GDM1 (cell line): ENCODE measurements at places on chromosomes 12 and 14.
A peak's percentile ranks its signal among the peaks of the same experiment; 100 is the strongest.

- no peak for DNase-seq
Observed at GRCh38 chr14:97077687-97078086, 280.5 kb downstream of the VRK1 start.

- no peak for DNase-seq
Observed at GRCh38 chr14:76574416-76575095, 186.7 kb upstream of the VASH1 start.

DNA sequence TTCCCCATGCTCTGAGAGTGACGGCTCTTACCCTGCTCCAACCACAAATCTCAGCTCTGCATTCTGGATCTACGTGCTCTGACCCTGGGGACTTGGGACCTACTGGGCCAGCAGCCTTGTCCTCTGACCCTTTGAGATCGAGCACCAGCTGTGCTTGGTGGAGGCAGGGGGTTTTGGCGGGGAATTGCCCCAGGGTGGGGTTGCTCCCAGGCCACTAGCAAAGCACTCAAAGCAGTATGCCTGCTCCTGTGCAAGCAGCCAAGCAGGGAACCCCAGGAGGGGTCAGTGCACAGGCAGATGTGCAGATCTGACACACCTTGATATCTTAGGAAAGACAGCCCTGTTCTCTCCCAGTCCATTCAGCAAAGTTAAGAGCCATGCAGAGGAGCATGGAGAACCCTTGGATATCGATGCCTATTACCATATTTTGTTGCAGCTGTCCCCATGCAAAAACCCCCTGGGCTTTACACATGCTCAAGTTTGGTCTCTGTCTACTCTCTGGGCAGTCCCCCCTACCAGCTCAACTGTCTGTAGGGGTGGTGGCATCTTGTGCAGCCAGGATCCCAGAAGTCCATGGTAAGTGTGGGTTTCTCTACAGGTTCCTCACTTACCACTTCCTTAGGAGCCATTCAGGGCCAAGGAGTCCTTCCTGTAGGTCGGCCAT, 319.0 kb downstream of the TMTC2 start:
- DNase-seq: no peak

GRCh38 chr12:83471341-83471740, 784.6 kb downstream of the TMTC2 start:
- no peak for DNase-seq

DNA sequence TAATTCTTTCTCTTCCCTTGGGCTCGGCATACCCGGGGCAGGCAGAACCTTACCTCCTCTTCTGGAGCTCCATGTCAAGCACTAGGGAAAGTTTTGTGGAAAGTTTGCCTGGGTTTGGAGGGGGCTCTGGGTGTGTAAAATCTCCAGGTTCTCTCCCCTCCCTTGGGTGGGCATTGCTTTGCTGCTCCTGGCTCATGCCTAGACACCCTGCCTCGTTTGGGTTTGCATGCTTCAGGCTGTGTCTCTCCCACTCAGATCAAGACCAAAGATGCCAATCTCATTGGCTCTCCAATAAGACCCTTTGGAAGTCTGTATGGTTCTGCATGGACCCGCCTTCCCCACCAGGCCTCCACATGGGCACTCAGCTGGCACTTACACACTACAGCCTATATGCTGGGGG, 6.2 kb upstream of the KRT2 start:
- DNase-seq: no peak

- peak; percentile 48 for DNase-seq
Observed at GRCh38 chr14:21852061-21852664, 178.5 kb upstream of the OR4E1 start.

GRCh38 chr12:15979096-15980092, 68.3 kb downstream of the DERA start:
- DNase-seq: no peak

DNA sequence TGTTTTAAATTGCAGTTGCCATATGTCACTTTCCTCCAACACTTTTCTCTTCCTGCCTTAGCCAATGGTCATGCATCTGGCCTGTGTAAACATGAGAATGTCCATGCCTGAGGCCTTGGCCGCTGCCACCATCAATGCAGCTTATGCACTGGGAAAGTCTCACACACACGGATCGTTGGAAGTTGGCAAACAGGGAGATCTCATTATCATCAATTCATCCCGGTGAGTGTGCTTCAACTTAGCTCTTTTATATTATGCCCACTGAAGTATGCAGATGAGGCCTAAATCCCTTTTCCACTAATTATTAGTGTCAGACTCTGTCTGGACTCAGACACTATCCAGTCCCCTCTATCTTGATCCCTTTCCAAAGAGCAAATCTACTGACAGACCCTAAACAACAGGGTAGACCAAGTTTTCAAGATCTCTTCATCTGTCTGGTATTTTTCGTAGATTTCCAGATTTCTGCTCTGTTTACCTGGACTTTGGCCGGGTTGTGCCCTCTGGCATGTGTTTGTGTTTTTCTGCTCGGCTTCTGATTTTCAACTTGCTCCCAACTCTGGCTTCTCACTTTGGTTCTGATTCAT, 23.2 kb downstream of the AMDHD1 start:
- no peak for DNase-seq

GRCh38 chr12:92261071-92261470, 115.4 kb upstream of the BTG1 start:
- DNase-seq: no peak

DNA sequence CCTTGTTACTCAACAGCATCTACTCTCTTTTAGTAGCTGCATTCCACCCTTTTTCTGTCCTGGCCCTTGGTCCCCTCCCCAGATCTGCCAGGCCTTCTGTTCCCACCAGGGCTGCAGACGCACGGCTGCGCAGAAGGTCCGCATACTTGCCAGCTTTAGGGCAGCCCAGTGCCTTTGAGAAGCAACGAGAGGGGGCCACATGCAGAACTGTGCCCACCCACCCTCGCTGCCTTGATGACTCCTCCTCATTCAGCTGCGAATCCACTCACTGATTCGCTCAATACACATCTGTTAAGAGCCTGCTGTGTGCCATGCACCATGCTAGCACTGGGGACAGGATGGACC, 39.2 kb downstream of the PRIMA1 start:
- no peak for DNase-seq

- no peak for DNase-seq
Observed at GRCh38 chr14:98984719-98985041, 287.3 kb downstream of the BCL11B start.

DNA sequence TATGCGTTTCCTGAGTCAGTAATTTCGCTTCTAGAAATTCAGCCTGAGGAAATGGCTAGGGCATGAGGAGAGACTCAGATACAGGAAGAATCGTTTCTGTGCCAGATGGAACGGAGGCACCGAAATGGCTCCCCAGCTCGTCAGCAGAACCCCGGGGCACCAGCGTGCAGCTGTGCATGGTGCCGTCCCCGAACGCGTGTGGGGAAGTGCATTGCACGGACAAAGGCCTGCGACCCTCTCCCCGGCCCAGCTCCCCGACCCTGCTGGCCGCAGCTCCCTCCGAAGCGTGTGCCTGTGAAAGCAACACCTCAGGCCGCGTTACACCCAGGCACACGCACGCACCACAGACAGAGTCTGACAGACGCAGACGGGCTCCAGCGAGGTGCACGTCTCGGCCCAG, 82.9 kb downstream of the NOC4L start:
- DNase-seq: no peak

- DNase-seq: no peak
Observed at GRCh38 chr12:106274575-106275121, 26.8 kb upstream of the CKAP4 start.

DNA sequence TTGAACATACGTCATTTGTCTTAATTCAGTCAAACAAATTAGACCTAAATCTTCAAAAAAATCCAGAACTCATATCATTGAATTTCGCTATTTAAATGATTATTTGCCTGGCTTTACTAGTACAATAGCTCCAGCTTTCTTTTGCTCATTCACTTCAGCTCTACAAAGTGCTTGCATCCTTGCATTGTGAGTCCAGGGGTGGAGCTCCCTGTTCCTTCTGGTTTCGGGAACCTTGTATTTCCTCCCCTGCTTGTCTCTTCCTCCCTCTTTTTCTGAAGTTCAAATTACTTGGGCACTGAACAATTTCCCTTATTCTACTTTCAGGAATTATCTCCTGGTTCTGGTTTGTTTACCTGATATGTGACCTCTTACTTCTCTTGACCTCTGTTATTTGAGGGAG, 58.1 kb upstream of the KITLG start:
- no peak for DNase-seq

DNA sequence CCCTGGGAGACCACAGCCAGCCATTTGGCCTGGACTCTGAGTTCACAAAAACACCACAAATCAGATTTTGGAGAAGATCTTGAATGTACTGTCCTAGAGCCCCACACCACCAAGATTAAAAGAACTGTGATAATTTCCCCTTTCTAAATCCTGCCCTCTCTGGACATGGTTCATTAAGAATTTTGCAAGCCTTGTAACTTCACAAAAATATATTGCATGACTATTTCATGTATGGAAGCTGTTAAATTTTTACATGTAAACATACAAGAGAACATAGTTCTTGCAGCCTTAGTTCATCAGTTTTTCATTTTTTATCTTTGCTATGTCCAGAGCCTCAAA, 97.0 kb downstream of the SCARB1 start:
- no peak for DNase-seq

DNA sequence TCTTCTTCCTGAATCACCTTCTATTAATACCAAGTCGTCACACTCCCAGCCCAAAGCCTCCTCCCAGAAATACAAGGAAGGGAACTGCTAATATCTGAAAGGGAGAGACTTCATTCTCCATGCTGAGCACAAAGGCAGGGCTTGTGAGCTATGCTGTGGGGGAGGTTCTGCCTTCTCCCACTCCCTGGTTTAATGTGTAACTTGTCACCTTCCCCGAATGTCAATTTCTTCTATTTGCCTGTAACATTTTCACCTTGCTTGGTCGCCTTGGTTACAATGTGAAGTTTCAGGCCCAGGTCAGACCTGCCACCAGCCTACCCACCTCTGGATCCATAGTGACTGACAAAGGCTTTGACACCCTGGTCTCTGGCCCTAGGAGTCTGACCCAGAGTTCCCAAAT, 82.0 kb upstream of the ESRRB start:
- DNase-seq: no peak

GRCh38 chr14:37037636-37038387, 134.6 kb downstream of the SLC25A21 start:
- DNase-seq: no peak

DNA sequence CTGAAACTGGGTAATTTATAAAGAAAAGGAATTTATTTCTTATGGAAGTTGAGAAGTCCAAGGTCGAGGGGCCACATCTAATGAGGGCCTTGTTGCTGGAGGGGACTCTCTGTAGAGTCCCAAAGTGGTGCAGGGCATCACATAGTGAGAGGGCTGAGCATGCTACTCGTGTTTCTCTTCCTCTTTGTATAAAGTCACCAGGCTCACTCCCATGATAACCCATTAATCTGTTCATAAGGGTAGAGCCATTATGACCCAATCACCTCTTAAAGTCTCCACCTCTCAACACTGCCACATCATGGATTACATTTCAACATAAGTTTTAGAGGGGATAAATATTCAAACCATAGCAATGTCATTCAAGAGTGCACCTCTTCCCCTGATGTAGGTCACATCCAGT, 79.1 kb upstream of the ATP2B1 start:
- no peak for DNase-seq

GRCh38 chr12:108567406-108568337, 5.3 kb downstream of the ISCU start:
- no peak for DNase-seq

DNA sequence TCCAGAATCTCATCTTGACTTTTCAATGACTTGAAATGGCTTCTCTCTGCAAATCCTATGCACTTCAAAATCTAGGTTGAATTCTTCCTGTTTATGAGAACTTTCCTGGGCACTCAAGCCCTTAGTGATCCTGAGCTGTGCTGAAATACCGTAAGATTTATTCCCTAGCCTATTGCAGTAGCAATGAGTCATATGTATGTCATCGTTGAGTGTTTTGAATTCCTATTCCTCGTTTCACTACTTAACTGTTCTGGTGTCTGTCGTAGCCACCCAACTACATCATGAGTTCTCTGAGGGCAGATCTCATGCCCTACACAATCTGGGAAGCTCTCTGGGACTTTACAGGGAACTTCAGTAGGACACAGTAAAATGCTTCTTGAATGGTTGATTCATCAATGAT, 190.8 kb upstream of the TMEM132C start:
- no peak for DNase-seq

- DNase-seq: no peak
Observed at GRCh38 chr12:52353766-52354165, 13.5 kb downstream of the KRT85 start.

DNA sequence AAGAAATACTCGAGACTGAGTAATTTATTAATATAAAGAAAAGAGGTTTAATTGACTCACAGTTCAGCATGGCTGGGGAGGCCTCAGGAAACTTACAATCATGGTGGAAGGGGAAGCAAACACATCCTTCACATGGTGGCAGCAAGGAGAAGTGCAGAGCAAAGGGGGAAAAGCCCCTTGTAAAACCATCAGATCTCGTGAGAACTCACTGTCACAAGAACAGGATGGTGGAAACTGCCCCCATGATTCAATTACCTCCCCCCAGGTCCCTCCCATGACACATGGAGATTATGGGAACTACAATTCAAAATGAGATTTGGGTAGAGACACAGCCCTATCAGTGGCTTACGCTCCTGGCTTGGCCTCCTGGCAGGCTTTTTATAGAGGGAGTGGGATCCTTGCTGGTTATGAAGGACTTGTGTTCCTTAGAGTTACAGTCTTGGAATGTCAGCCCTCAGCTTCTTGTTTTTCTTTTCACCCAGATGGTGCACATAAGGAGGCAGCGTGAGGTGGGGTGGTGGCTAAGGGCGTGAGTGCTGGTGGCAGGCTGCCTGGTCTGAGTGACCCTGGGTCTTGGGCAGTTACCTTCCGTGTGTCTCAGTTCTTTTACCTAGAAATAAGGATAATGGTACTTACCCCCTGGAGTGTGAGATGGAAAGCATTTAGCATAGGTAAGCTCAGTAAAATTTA, 25.7 kb downstream of the TRAF3 start:
- DNase-seq: no peak

- no peak for DNase-seq
Observed at GRCh38 chr12:84336231-84336630, 576.4 kb downstream of the SLC6A15 start.

GRCh38 chr14:23379366-23380196, 2.7 kb downstream of the CMTM5 start:
- DNase-seq: no peak

- DNase-seq: no peak
Observed at GRCh38 chr12:52083638-52083996, 4.1 kb downstream of the SMIM41 start.

DNA sequence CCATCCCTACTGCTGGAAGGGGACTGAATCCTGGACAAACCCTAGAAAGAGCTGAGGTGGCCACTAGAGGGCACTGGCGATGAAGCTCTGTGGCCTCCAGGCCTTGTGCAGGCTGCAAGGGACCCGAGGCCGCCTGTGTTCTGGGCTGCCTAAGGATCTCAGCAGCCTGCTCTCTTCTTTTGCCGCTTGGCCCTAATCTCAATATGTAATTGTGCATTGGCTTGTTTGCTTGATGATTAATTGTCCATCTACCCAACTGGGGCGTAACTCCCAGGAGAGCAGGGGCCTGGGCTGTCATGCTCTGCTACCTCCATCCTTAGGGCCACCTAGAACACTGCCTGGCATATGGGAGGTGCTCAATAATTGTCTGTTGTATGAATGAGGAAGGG, 73.8 kb downstream of the SYNE3 start:
- peak; percentile 66 for DNase-seq
